ENCODE measurements at places on chromosomes 13 and 19.

DNA sequence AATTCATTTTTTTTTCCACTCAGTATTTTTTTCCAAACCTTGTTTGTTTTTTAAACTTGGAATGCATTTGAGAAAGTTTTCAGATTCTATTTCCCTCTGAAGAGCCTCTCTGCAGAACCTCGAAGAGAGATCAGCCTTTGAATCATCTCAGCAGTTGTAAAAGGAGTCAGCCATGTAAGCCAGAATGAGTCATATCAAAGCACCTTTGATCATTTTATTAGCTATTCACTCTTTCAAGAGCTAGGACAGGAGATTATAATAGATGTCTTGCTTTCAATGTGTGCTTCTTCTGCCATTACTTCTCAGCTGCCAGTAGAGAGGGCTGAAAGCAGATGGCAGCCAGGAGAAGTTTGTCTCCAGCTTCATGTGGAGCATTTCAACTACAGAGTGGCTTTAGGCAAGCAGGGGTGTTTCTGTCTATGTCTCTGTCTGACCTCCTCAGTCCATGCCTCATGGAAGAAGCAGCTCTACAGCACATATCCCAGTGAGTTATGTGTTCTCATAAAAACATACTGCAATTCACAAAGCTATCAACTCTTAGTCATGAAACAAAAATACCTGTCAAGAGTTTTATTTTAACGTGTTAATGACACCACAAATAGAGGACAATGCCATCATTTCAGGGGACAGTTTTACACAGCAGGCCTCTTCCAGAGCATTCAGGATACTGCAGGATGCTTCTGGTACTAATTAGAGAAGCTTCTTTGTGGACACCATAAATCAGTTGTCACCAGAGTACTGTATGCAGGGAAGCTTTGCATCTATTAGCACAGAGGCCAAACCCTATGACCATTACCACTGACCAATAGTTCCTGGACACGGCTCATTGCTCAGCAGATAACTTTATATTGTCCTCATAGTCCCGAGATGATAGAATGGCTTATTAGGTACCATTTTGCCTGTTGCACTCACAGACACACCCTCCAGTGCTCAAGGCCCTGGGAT is 94.3 kb downstream of the NHLRC3 start:
- DNase-seq: no peak

DNA sequence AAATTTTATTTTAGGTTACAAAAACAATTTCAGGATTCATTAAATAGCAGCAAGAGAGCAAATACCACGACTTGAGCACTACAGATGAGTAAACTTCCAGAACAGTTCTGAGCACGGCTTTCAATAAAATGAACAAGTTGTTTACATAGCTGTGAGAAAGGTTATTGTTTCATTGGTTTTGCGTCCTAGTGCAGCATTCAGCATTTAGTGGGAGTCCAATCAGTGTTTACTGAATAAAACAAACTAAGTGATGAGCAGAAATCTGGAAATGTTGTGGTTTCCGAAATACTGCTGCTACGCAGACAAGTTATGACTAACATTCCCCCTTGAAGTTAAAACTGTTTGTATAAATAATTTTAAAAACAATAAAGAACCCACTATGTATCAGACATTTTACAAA is 251.5 kb upstream of the STARD13 start:
- no peak for DNase-seq

DNA sequence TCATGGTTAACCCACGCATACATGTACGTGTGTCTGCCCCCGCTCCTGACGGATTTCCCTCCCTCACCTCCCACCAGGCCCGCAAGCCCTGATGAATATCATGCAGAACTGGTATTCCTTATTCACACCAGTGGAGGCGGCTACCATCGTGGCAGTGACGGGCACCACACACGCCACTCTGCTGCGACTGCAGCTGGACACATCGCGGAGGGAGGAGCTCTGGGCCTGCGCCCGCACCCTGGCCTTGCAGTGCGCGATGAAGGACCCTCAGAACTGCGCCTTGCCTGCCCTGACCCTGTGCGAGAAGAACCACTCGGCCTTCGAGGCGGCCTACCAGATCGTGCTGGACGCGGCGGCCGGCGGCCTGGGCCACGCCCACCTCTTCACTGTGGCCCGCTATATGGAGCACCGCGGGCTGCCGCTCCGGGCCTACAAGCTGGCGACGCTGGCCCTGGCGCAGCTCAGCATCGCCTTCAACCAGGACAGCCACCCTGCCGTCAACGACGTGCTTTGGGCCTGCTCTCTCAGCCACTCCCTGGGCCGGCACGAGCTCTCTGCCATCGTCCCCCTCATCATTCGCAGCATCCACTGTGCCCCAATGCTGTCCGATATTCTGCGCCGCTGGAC is 35.0 kb downstream of the ZSWIM4 start:
- DNase-seq: no peak

DNA sequence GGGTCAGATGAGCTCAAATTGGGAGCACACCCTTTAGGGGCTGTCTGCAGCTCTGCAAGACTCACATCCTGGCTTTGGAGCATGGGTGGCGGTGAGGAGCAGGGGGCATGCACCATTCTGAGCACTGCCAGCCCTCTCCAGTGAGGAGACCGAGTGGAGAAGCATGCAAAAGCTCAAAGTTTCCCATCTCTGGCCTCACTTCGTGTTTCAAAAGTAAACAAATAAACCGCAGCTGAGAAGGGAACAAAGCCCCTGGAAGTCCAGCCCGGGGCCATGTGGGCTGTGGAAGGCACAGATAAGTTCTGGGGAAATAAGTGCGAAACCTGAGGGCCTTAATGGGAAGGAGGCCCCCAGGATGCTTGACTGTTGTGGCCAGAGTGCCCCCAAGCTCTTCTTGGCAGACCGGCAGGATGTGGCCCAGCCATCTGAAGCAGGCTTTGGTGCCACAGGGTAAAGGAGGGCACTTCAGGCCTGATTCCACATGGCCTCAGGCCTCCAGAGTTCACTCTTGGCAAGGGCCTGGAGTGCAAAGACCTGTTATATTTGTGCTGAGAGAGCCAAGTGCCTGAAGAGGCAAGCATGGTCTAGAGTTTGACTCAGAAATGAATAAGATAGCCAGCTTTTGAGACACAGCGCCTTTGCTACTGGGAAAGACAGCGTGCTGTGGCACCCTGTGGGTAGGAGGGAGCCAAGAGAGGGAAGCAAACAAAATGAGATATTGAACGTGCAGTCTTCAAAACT is 1.2 kb downstream of the MEDAG start:
- DNase-seq: no peak

DNA sequence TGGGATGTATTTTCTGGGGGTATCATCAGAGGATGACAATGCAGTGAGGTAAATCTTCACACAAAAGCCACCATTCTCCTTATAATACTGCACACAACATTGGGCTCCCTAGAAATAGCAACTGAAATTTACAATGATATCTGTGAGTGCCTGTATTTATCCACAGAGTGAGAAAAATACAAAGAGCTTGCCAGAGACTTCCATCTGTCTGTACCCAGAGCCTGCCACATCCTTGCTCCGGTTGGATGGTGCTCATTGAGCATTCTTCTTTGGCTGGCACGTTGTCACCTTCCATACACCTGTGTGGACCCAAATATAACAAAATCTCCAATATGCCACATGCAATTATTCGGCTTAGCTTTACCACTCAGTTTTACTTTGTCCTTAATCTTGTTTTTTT is 189.5 kb upstream of the UFM1 start:
- no peak for DNase-seq
